ENCODE measurements at places on chromosomes 7 and 10.

- no peak for DNase-seq
Measured at GRCh38 chr7:1301054-1301881, 68.6 kb downstream of the UNCX start.

DNA sequence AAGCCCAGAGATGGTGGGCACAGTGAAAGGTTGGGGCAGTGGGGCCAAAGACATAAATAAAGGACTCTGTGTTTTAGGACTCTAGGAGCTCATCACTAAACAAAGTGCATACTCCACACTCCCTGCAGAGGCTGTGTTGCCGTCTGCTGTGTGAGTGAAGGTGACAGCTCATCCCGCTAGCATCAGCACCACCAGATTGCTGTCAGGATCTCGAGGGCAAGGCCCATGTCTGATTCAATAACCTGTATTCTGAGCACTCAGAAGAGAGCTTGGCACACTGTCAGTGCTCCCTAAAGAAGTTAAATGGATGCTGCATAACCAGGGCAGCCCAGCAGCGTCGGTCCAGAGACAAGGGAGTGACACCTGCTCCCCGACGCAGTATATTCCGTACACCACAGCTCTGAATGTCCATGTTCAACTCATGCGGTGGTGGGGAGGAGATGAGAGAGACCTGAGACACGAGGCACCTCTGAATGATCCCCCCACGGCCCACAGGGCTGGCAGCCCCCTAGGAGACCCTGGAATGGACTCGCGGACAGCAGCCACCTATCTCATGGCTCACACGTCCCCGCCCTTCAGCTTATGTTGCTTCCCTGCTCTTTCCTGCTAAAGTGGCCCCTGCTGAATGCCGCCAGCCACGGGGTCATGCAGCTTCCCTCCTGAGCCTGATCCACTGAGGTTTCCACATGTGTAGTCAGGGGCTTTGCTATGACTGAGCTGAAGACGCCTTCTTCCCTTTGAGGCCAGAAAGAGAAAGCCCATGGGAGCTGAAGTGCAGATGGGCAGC is 132.7 kb upstream of the KCNMA1 start:
- no peak for DNase-seq

- DNase-seq = peak; percentile 63
Measured at GRCh38 chr10:23157691-23158369, 34.3 kb upstream of the PTF1A start.

- DNase-seq = no peak
Measured at GRCh38 chr7:141072548-141073172, 1.2 kb upstream of the TMEM178B start.

GRCh38 chr7:146772601-146773000 is 656.0 kb downstream of the CNTNAP2 start:
- DNase-seq = no peak

DNA sequence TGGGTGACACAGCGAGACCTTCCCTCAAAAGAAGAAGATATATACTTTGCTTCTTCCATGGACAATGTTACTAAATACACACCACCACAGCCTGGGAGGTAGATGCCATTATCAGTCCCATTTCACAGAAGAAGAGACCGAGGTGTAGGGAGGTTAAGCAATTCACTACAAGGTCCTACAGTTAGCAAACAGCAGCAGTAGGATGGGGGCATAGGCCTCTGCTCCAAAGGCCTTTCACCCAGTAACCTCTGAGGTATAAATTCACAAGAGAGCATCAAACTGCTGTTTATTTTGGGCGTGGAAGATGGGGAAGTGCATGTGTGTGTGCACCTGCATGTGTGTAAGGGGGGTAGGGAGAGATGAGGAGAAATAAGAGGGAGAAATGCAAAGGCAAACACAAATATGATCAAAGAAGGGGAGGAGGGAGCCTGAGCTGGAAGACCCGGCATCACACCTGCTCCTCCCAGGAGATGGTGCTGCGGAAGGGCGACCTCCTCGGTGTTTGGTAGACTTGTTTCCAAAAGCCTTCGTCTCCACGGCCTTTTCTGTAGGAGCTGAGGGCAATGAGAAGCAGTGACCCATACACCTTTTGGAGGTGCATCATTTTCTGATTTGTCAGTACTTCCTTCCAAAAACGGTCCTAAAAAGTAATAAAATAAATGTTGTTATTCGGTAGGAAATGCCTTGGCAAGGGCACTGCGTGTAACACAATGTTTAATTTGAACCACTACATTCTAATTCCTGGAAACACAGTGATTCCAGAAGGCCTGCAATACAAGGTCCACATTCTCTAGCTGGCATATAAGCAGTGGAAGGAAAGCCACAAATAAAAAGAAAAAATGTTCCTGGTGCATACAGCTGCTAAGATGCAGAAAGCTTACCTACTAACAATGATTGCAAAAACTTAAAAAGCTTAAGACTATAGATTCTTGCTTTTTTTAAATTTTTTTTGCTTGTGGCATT is 25.9 kb upstream of the ACSL5 start:
- no peak for DNase-seq

DNA sequence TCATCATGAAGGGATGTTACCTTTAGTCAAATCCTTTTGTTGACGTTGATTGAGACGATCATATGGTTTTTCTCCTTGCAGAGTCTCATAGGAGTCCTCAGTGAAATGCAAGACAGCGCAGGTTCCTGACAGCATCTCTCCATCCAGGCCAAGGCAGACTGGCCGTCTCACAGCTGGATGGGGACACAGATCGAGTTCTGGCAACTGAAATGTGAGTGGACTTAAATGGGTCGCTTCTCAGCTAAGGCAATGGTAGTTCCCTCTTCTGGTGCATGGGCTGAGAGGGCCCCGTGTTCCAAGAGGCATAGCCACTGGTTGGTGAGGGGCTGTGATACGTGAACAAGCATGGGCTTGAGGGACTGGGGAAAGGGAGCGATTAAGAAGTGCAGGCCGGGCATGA is 99.3 kb upstream of the CPXM2 start:
- DNase-seq = no peak

- DNase-seq = no peak
Measured at GRCh38 chr10:85902051-85902450, 464.5 kb downstream of the GRID1 start.

GRCh38 chr7:40489844-40490602 is 355.2 kb downstream of the SUGCT start:
- no peak for DNase-seq

- no peak for DNase-seq
Measured at GRCh38 chr7:1844951-1845390, 174.9 kb downstream of the ELFN1 start.

GRCh38 chr10:35995485-35995884 is 353.4 kb upstream of the FZD8 start:
- no peak for DNase-seq

DNA sequence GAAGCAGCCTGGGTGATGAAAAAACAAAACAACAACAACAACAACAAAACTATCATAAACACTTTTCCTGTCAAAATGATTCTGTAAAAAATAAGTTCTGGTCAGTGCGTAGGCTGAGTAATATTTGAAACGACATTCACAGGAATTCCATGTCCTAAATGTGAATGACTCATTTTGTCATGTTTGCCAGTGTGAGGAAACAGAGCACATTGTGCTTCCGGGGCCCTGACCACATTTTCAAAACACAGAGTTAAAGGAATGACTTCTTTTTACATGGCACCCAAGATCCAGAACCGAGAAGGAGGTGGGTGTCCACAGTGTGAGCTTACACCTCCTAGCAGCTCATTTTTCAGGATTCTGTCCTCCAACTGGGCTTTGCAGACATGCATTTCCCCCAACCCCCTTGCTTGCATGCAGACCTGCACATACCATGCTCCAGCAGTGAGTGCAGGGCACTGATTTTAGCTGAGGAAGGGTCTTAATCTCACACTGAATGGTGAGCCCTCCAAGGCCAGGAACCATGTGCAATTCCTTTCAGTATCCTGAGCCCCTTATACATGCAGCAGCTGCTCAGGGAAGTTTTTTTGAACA is 3.0 kb downstream of the CLRN3 start:
- DNase-seq = no peak

- no peak for DNase-seq
Measured at GRCh38 chr7:140621401-140622021, 19.1 kb downstream of the DENND2A start.

DNA sequence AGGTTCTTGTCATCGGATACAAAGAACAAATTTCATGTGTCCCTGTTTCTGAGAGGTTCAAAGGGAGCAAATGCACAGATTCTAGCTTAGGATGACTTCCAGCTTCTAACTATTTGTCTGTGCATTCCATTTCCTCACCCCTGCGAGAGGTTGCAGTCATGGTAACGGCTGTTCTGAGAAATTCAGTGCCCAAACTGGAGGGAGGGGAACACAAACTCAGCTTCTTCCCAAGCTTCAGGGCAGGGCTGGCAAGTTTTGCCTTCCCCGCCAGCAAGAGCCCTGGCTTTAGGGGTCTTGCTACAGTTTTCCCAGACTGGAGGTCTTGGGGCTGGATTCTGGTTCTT is 11.1 kb downstream of the FAS start:
- DNase-seq = no peak

DNA sequence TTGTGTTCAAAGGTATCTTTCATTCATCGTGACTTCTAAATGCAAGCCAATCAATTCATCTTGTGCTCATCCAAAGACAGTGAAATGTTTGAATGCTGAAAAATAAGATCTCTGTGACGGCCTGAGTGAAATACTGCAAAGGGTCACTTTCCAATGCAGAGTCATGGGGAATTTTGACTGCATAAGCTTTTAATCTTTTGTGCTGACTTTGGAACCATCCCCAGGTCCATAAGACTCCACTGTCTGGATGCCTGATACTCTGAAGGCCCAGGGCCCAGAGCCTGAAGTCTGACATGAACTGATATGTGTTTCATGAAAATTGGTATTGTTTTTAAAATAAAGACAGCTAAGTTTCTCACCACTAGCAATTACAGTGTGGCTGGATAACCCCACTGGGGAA is 39.0 kb downstream of the PPP1R3C start:
- no peak for DNase-seq

GRCh38 chr10:99906470-99906869 is 103.3 kb downstream of the DNMBP start:
- DNase-seq = no peak

GRCh38 chr10:115883372-115883771 is 389.6 kb downstream of the GFRA1 start:
- DNase-seq = no peak

DNA sequence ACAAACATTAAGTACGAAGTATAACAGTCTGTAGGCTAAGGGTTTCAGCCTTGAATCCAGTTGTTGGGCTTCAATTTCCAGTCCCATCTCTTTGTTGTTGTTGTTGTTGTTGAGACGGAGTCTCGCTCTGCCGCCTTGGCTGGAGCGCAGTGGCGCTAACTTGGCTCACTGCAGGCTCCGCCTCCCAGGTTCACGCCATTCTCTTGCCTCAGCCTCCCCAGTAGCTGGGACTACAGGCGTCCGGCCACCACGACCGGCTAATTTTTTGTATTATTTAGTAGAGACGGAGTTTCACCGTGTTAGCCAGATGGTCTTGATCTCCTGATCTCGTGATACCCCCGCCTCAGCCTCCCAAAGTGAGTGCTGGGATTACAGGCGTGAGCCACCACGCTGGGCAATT is 464.9 kb downstream of the ANKRD7 start:
- DNase-seq = no peak

DNA sequence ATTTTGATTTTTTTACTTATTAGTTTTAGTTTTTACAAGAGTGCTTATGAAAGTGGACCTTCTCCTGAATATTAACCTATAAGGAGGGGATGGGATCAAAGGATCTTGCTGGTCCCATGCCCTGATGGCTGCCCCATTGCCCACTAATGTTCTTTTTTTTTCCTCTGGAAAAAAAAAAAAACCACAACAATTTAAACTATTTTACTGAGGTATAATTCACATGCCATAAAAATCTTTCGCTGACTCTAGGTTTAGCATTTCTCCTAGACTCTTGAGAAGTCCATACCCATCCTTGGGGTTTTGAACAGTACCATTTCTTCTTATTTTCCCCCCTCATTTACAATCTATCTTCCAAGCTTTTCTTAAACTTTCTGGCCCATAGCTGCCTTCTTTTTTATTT is 481.8 kb downstream of the TFEC start:
- DNase-seq = no peak

GRCh38 chr7:35286422-35286821 is 32.5 kb upstream of the TBX20 start:
- no peak for DNase-seq

- no peak for DNase-seq
Measured at GRCh38 chr7:106255246-106255645, 29.5 kb downstream of the NAMPT start.

GRCh38 chr10:18607503-18608378 is 43.6 kb downstream of the NSUN6 start:
- peak; percentile 37 for DNase-seq

DNA sequence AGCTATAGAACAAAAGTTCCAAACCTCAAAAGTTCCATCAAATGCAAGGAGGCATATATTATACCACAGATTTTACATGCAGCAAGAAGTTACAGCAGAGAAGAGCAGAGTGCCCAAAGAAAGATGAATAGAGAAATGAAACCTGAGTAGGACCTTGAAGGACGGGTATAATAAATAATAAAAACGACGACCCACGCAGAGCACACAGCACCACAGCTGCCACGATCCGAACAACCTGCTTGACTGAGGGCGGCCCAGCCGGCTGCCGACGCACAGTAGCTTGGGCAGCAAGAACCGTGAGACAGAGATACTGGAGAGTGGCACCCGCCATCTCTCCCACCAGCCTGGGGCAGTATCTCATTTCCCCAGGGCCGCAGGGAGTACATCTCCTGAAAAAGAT is 79.0 kb downstream of the HIPK2 start:
- no peak for DNase-seq

DNA sequence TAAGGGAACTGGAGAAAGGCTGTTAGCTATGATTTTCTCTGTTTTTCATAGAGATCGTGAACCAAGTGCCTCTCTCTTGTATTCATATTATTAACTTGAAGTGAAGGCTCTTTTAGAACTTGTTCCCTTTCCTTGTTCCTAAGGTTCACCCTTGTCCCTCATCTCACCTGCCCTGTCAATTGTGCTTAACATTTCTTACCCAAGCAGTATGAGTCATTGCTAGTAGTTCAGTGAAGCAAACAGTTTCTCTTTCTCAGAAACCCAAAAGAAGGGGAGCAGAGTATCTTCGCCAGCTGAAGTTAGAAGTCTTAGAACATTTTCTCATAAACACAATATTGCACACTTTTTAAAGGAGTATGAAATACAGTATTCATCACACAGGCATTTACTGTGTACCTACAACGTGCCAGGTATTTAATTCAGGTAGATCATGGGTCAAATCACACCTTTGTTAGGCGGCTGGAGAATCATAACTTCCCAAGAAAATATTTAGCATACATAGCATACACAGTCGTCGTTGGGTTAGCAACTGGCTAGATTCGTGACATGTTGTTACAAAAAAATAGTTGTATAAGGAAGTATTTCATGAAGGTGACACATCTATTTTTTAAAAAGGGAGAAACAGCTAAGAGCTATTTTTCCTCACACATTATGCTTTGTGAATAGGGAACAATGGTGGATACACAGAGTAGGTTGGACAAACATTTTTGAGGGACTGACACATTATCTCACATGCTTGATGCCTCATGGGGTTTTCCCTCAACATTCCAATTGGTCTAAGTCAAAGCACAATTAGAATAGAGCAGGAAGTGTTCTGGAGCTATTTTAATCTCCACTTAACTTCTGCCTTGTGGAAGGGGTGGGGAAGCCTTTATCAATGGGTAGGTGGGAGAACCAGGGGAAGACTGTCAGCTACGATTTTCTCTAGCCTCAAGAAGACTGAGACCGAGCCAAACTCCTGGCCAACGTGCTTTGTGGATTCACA is 13.2 kb downstream of the HDAC9 start:
- DNase-seq = peak; percentile 12
